Fibroblast of mammary gland (primary cell): ENCODE measurements at places on chromosomes 12 and 14.

GRCh38 chr12:54437243-54437642 lies 18.2 kb upstream of the ITGA5 start:
- no peak for DNase-seq

DNA sequence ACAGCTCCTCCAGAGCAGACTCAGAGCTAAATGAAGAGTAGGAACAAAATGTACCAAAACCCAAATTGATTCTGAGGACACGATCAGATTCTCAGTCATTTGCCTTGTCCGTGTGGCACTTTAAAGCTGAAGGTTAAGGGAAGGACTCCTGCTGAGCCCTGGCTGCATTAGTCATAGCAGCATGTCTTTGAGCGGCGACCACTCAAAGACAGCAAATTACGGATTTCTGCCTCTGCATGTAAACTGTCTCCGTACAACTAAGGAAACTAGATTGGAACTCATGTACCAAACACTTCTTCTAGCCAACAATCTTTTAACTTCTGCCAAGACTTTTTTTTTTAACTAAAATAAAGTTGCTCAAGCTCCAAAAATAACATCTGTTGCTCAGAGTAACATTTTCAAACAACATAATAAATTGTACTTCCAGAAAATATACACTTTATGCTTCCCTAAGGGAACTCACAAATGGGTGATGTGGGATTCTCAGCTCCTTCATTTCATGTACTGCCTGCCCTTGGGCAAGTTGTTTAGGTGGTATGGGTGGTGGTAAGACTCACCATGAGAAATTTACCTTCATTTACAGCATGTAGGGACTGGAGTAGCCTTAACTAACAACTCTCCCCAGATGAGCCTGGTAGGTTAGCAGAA lies 56.1 kb downstream of the RERG start:
- peak; percentile 60 for DNase-seq

- no peak for DNase-seq
Measured at GRCh38 chr12:118358008-118358359, 14.7 kb downstream of the TAOK3 start.

- DNase-seq = no peak
Measured at GRCh38 chr12:127533353-127533752, 733.6 kb upstream of the TMEM132C start.

DNA sequence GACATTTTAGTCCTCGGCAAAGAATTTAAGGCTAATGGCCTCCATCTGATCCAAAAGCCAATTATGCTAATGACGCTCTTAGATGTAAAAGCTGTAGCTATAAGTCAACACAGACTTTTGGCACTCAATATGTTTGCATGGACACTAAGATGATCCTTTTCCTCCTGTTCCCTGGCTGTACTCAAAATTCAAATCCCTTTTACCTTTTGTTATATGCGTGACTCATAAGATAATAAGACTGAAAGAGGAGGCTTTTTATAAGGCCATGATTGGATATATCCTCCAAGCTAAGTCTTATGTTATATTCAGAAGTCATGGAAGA lies 89.8 kb downstream of the PDZRN4 start:
- DNase-seq = no peak

DNA sequence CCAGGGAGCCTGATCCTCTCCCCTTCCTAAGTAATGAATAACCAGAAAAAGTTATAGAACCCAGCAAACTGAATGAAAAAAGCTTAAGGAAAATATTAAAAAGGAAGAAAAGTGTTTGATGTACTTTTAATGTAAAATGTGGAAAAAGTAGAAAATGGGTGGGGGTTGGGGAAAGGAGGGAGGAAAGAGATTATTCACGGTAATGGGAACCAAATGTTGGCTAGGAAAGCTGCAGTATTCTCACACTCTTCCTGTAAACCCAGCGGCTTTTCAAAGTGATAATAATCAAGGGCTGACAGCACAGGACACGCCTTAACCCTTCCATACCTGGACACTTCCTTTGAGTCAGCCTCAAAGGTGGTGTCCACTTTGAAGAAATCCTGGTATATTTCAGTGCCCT lies 139.2 kb downstream of the TGFB3 start:
- no peak for DNase-seq

GRCh38 chr12:89732522-89732921 lies 23.9 kb upstream of the ATP2B1 start:
- peak; percentile 49 for DNase-seq

GRCh38 chr12:56999456-56999855 lies 6.9 kb downstream of the ZBTB39 start:
- no peak for DNase-seq

- no peak for DNase-seq
Measured at GRCh38 chr14:97456958-97457357, 659.8 kb downstream of the VRK1 start.

GRCh38 chr12:124752437-124753227 lies 111.0 kb downstream of the SCARB1 start:
- DNase-seq = peak; percentile 90

DNA sequence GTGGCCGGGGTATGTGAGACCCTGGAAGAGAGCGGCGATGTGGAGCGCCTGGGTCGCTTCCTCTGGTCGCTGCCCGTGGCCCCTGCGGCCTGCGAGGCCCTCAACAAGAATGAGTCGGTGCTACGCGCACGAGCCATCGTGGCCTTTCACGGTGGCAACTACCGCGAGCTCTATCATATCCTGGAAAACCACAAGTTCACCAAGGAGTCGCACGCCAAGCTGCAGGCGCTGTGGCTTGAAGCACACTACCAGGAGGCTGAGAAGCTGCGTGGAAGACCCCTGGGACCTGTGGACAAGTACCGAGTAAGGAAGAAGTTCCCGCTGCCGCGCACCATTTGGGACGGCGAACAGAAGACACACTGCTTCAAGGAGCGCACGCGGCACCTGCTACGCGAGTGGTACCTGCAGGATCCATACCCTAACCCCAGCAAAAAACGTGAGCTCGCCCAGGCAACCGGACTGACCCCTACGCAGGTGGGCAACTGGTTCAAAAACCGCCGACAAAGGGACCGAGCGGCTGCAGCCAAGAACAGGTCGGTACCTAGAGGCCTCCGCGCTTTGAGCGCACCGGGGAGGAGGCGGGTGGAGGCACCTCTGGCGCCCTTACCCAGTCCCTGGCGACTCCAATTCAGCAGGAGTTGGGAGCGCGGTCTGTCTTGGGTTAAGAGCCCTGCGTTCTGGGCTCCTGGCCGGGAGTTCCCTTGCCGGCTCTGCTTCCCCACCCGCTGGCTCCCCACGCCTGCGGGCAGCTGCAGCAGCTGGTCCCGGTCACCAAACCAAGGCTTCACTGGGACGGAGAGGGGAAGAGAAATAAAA lies 700 bp downstream of the SIX6 start:
- DNase-seq = no peak

DNA sequence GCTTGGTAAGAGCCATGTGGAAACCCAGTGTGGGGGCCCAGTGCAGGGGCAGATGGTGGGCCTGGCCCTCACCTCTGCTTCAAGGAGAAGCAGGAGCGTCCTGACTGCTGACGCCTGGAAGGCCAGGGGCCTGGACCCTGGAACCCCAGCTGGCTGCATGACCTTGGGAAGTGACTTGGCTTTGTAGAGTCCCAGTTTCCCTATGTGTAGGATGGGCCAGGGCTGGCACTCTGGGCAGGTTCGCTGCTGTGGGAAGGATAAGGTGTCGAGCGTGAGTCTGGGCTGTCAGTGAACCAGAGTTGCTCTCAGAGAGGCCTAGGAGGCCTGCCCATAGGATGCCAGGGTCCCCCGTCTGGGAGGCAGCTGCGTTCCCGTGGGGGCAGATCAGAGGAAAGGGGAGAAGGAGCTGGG lies 43.2 kb downstream of the TRAFD1 start:
- no peak for DNase-seq

DNA sequence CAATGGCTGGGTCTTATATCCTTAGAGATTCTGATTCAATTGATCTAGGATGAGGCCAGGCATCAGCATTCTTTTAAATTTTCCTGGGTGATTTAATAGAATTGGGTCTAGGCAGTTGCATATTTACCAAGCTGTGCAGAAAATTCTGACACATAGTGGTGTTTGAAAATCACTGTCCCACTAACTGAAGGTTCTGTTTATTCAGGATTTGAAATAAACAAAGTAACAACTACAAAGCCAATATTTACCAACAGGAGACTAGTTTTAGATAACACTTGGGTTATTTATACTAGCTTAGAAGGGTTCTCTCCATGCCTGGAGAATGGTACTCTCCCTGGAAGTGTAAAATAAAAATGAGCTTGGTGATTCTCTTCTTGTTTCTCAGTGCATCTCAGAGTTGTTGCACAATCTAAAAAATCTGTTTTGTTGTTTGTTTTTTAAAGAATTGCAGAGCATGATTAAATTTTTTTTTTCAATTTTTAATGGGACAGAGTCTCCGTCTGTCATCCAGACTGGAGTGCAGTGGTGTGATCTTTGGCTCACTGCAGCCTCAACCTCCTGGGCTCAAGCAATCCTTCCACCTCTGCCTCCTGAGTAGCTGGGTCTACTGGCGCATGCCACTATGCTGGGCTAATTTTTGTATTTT lies 16.9 kb downstream of the BEST3 start:
- peak; percentile 28 for DNase-seq

GRCh38 chr12:85956081-85956480 lies 82.0 kb downstream of the NTS start:
- no peak for DNase-seq

- no peak for DNase-seq
Measured at GRCh38 chr12:27616356-27617142, 79.7 kb upstream of the REP15 start.

- peak; percentile 89 for DNase-seq
Measured at GRCh38 chr12:121038861-121039668, at the start of gene OASL. Gene OASL, minus strand, starts transcription at chr12:121039246. Its CDS starts 275 bp downstream, at chr12:121038971.

GRCh38 chr12:82855872-82856271 lies 169.2 kb downstream of the TMTC2 start:
- DNase-seq = no peak

GRCh38 chr14:69865701-69866365 lies 13.4 kb upstream of the SMOC1 start:
- no peak for DNase-seq

- peak; percentile 97 for DNase-seq
Measured at GRCh38 chr12:75390899-75391538, at the start of gene GLIPR1L2. Gene GLIPR1L2, plus strand, starts transcription at chr12:75391089. Its CDS starts 28 bp downstream, at chr12:75391117.

- no peak for DNase-seq
Measured at GRCh38 chr14:106837870-106838269, 1311.5 kb downstream of the TMEM121 start.

GRCh38 chr14:102708494-102708893 lies 68.8 kb upstream of the TRAF3 start:
- DNase-seq = no peak

- peak; percentile 33 for DNase-seq
Measured at GRCh38 chr14:68047906-68048305, 228.3 kb downstream of the RAD51B start.

DNA sequence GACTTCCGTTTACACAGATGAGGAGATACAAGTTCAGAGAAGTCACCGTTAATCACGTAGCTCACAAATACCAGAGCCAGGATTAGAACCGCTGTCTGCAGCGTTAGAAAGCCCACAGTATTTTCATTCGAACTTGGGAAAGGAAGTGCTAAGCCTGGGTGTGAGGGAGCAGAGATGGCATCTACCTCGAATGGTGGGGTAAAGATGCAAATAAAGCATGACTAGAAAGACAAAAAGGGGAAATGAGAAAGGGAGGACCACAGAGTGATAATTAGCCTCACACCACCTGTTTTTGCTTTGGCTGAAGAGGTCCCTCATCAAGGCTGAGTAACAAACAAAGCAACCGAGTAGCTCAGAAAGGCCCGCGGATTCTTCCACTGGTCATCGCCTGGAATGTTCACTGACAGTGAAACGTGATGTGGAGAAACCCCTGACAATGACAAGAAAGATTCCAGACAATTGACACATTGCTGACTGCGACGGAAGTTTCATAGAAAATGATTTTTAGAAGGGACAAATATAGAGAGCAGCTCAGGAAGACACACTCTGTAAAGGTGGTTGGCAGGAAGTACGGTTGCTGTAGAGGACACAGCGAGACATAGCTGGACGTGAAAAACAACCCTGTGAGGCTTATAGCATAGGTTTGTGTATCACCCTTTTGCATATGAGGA lies 31.5 kb upstream of the BHLHE41 start:
- no peak for DNase-seq

DNA sequence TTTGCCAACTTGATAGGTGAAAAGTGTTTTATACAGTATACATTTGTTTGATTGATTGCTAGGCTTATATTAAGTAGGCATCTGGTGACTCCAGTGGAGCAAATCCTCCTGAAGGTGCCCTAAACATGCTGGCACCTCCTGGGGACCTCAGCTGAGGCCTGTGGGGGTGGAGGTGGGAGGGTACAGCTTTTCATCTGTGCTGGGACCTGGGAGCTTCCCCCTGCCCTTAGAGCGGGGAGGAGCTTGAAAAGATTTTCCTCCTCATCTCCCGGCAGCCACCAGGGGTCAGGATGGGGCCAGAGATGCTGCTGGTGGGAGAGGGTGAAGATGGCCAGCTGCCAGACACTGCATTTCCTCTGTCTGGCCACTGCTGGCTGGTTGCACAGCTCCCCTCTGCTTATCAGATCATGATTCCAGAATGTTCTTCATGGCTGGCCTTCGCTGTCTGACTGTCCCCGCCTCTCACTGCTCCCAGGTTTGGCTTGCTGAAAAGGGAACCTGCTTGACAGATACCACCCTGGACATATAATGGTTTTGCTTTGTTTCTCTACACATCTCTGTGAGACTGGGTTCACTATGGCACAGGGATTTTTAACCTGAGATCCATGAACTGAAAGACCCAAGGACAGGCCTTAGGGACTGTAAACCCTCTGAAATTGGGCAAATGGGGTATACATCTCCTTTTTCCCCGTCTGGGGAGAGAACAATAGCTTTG lies 10.5 kb upstream of the JPH4 start:
- DNase-seq = peak; percentile 81

DNA sequence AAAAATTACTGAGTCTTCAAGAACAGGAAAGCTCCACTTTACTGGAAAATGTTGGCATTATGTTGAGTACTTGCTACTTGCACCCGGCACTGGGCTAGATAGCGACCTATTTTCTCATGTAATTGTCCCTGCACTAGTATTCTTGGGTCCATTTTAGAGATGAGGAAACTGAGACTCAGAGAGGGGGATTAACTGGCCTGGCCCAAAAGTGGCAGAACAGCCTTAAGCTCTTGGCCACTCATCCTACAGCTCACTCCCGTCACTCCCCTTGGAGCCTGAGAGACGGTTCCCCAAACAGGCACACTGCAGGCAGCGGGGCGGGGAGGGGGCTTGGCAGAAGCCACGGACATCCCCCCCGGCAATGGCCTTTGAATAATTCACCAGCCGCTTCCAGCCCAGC lies 113.9 kb downstream of the SCARB1 start:
- DNase-seq = no peak
